HCEC 1CT (cell line): ENCODE measurements at places on chromosomes 2 and 18.
A peak's percentile ranks its signal among the peaks of the same experiment; 100 is the strongest.

DNA sequence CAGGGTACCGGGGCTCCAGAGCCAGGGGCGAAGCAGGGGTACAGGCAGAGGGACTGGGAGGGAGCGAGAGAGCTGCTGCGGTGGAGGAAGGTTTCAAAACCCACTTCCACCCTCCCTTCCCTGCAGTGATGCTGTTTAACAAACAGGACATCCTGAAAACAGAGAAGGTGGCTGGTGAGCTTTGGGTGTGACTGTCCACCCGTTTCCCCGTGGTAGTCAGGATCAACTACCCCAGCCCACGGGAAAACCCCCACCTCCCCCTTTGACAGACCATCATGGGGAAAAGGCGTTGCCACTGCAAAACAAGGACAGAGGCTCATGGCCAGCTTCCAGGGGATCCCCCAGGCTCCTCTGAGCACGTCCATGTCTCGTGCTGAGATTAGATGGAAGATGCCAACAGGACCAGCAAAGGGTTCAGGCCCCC is 12.9 kb downstream of the TMEM185B start:
- no peak for DNase-seq

GRCh38 chr18:22343613-22344012 is 74.1 kb downstream of the CTAGE1 start:
- DNase-seq = no peak

- DNase-seq = no peak
Measured at GRCh38 chr2:43027097-43027873, 199.1 kb downstream of the ZFP36L2 start.

DNA sequence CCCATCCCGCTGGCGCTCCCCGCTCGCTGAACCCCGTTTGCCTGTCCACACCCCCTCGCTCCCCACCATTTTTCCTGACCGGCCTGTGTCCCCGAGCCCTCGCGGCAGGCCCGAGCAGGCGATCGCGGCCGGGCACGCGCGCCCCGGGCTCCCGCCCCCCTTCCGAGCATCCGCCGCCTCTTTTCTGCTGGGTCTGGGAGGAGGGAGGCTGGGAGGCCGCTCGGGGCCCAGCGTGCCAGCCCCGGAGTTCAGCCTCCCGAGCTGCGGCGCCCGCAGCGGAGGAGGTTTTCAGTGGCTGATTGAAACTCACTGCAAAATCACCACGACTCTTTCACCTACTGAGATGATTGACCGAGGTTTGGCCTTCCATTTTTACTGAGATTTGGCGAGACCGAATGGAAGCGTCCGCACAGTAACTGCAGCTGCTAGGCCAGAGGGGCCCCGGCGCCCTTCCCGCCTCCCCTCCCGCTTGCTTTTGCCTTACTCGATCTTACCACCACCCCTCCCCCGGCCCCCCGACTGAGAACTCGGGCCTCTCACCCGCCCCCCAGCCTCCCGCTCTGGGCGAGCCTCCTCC is 4.8 kb downstream of the SOX11 start:
- DNase-seq = no peak

- DNase-seq = no peak
Measured at GRCh38 chr18:79782566-79783308, 15.0 kb upstream of the KCNG2 start.

- DNase-seq = peak; percentile 54
Measured at GRCh38 chr2:201904538-201905420, 98.4 kb downstream of the CDK15 start.

DNA sequence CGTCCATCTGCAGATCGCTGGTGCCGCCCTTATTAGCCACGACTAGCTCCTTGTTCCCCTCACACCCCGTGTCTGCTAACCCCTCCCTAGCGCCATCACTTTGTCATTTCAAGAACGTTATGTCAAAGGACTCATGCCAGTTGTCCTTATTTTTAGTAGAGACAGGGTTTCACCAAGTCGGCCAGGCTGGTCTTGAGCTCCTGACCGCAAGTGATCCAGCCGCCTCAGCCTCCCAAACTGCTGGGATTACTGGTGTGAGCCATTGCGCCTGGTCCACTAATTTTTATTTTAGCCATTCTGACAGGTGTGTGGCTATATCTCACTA is 138.9 kb upstream of the HDAC4 start:
- DNase-seq = no peak

DNA sequence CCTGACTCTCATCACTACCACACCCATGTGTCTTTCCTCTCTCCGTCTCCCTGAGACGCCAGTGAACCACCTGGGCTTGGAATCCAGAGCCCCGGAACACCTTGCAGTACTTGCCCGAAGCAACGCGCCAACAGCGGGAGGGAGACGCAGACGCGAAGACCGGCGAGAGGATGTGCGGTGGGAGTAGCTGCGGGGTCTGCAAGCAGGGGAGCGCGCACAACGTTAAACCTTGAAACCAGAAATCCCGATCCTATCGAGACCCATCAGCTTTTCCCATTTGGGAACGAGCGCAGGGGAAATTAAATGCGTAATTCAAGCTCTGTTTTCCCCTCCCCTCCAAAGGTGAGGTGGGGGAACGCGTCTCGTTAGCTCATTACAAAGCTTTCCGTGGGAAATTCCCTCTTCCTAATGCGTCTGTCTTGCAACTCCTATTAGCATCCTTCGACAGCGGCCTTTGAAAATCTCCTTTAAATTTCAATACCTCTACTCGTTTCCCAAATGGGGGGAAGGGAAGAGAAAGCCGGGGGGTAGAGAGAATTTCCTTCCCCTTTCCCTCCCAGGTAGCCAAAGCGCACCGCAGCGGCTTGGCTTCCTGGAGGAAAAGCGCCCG is 421 bp upstream of the CNTNAP5 start:
- DNase-seq = no peak

- no peak for DNase-seq
Measured at GRCh38 chr2:133252780-133253355, 315.4 kb downstream of the NCKAP5 start.

DNA sequence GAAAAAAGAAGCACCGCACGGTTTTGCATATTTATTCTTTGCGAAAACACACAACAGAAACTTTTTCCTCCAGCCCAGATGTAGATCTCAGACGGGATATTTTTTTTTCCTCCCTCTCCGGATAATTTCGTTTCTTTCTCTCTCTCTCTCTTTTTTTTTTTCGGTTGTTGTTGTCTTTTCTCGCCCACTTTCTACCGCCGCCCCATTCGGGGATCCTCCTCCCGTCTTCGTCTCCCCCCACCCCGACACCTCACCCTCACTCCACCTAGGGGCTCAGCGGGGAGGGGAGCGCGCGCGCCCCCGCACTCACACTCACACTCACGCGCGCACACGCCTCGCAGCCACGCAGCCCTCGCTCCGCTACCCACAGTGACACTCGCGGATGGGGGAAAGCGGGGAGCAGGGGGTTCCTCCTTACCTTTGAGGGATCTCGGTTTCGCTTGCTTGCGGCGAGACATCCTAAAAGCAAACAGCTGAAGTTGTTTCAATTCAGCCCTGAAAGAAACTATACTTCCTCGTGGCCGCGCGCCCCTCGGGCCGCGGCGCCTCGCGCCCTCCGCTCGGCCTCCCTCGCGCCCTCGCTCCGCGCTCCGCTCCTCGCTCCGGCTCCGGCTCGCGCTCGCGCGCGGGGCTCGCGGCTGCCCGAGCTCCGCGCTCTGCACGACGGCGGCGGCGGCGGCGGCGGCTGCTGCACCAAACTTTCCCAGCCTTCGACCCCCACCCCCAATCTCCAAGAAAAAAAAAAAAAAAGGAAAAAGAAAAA is 1.3 kb downstream of the ZNF521 start:
- peak; percentile 36 for DNase-seq

- no peak for DNase-seq
Measured at GRCh38 chr18:8332286-8332685, 277.0 kb upstream of the RAB12 start.

DNA sequence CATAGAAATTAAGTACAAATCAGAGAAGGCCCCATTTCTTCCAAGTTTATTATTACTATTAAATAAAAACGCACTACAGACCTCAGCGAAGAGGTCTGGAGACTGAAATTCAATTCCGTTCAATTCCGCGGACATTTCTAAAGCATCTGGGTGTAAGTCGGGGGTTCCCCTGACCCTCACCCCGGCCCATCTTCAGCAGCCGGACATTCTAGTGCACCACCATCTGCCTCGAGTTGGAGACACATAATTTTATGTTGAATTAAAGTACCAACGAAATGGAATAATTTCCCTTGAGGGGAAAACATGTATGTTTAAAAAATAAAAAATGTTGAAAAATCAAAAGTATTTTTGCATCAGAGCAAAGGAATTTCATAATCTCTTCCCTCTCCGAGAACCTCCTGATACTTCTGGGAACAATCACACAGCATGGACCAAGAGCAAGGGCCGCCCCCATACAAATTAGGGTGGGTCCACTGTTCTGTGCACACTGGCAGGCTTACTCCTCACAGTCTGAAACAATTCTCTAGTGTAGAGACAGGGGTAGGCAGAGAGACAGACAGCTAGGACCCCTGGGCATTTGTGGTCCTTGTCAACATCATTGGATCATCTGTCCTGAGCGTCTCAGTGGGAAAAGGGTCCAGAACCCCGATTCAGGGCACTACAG is 29.3 kb downstream of the MBP start:
- peak; percentile 35 for DNase-seq

DNA sequence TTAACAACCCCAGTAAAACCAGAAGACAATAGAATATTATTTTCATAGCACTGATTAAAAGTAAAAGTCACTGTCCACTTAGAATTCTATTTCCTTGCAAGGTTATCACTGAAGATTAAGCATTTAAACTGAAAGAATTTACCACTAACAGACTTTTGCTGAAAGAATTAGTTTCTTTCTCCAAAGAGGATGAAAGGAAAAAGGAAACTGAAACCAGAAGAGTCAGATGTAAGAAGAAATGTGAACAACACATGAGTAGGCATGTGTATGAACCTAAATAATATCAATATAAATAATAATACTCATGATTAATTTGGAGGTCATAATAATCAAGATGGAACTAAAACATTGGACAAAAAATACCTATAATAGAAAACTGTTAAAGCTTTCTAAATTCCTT is 82.4 kb upstream of the KLHL29 start:
- DNase-seq = no peak

GRCh38 chr2:169329688-169330554 is 32.4 kb downstream of the LRP2 start:
- DNase-seq = no peak
